ENCODE measurements at places on chromosomes 7 and 10.

DNA sequence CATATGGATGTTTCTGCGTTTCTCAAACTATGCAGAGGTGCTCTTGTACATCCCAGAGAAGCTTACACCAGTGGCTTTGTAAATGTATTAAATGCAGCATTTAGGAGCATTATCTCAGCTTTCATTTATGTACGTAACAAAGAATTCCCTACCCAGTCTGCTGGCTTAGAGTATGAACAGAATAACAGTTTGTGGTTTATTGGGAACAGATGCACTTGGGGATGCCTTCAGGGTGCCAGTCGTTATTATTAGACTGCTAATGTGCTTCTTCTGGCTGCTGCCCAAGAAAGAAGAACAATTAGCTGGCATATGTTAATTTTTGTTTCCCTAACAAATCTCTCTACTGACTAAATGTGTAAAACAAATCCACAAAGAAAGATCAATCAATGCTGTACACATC, 241.9 kb downstream of the FOXP2 start:
- DNase-seq = no peak

- DNase-seq = peak; percentile 58
Measured at GRCh38 chr7:26078437-26079336, 73.3 kb upstream of the NFE2L3 start.

GRCh38 chr10:8691498-8692017, 637.1 kb downstream of the GATA3 start:
- DNase-seq = no peak

GRCh38 chr10:100724531-100725027, 20.8 kb upstream of the PAX2 start:
- DNase-seq = no peak

DNA sequence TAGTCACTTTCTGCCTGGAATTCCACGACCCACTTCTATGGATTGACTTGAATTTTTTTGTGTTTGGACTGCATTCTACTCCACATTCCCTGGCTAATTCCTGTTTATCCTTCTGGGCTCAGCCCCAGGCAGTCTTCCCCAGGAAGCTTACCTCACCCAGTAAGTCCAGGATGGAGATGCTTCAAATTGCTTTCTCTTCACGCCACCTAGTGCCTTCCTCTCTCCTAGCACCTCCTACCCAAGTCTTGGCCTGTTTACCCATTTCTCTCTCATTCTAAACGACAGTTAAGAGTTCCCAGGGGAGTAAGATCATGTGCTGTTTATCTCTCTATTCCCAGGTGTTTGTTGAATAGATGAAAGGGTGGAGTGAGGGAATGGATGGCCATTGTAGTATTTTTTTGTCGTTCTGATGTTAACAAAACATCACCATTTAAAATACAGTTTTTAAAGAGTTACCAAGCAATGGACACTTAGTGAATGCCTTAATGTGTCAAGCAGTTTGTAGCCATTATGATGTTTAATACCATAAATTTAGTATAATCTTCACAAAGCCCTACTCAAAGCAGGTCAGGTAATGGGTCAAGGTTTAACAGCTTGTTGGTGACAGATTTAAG, 45.5 kb upstream of the TARP start:
- peak; percentile 67 for DNase-seq

- DNase-seq = no peak
Measured at GRCh38 chr7:15669443-15670090, 16.9 kb downstream of the MEOX2 start.

- no peak for DNase-seq
Measured at GRCh38 chr7:130274983-130275591, 8.4 kb downstream of the CPA2 start.

DNA sequence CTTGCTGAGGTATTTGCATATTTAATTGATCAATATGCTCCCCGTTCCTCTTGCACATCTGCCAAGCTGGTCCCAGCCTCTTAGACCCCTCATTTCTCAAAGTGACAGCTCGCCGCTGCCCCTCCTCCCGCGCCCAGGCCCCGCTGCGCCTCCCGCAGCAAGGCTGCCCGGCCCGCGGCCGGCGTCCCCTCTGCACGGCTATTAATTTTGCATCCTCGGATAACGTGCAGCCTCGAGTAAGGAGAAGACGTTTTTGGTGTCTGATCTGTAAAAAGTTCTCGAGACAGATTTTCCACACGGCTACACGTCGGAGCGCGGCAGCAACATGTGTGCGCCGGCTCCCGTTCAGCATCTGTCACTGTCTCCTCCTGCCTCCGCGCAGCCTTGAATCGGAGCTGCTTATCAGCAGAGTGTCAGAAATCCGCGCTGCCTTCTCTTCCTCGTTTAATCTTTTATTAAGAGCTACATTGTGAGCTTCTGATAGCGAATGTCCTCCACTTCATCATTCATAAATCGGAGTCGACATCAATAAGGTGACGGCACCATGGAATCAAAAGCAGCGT, 65.3 kb downstream of the EBF3 start:
- no peak for DNase-seq

GRCh38 chr7:20795881-20796280, 9.2 kb upstream of the SP8 start:
- DNase-seq = no peak

GRCh38 chr7:101537935-101538595, 91.0 kb downstream of the MYL10 start:
- no peak for DNase-seq

- DNase-seq = no peak
Measured at GRCh38 chr7:42924223-42924838, 7.6 kb downstream of the PSMA2 start.

DNA sequence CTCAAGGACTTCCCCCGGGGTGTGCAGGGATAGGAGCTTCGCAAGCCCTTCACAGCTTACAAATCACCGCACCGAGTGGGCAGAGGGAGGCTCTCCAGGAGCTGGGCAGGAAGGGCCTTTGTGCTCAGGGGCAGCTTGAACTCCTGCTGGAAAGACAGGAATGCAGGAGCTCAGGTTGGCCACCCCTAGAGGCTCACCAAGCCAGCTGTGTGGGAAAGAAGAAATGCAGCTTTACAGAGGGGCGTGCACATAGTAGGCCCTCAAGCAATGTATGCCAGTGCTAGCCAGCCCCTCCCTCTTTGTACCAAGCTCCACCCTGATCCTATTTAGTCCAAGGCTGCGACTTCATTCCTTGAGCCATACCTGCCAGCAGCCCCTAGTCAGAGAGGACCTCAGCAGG, 26.1 kb downstream of the STRA8 start:
- DNase-seq = no peak

DNA sequence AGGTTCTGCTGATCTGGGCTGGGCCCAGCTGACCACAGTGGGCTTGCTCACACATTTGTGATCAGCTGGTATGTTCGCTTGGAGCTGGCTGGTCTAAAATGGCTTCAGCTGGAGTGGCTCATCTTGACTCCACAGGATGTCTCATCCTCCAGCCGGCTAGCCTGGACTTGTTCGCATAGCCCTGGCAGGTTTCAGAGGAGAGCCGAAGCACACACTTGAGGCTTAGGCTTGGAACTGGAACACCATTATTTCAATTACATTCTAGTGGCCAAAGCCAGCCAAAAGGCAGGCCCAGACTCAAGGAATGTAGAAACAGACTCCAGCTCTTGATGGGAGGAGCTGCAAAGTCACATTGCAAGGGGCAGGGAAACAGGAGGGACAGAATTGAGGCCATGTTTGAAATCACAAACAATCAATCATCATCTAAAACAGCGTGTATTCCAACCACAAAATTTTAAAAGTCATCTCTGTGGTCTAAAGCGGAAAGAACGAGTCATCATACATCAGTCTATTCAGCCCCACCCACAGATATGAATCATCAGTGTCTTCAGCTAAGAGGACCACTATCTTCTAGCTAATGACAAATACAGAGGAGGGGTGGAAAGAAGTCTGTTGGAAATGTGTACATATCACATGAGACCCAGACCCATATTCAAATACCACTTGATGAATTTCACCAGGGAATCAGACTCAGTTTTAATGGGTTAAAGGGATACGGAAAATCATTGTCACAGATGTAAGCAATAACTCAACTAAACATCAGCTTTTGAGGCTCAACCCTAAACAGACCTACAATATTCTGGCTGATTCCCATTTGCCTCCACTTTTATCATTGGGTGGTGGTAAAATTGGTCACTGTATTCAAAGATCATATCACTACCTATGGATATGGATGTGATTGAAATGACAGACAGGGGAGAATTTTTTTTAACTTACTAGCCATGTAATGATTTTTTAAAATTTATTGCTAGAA, 139.0 kb upstream of the MKLN1 start:
- peak; percentile 98 for DNase-seq

DNA sequence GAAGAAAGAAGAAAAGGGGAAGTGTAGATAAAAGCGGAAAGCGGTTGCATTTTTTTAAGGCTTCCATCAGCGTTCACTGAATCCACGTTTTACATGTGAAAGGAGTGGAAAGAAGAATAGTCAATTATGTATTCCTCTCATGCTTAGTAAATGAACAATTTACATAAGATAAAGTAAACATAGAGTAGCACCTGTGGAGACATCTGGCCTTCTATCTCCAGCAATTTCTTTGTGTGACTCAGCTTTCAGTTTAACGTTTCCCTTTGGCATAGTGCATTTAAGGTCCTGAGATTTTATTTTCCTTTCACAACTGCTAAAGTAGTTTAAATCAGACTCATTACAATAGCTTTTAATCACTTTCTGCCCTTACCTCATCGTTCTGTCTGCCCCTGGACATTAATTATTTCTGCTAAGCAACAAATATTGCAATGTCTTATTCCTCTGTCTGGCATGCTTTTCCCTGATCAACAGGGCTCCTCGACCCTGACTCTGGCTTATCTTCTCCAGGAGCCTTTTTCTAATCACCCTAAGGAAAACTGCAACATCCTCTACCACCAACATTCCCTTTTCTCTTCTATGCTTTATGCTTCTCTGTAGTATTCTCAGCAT, 383.5 kb upstream of the VWC2 start:
- no peak for DNase-seq

DNA sequence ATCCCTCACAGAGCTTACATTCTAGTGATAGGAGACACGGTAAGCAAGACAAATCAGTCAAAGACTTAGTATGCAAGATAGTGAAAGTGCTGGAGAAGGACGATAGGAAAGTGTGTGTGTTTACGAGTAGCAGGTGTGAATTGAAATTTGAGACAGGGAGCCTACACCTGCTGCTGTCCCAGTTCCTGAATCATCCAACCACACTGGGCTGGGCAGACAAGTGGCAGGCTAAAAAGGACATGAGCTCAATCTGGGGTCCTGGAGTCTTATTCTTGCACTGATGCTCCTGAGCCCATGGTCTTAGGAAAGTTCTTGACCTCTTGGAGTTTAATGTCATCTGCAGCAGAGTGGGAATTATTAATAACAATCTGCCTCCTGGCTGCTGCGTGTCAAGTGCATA, 16.2 kb downstream of the RBP3 start:
- DNase-seq = no peak

- DNase-seq = no peak
Measured at GRCh38 chr10:101244321-101245050, 15.2 kb upstream of the LBX1 start.

GRCh38 chr7:22572292-22572691, 72.3 kb upstream of the STEAP1B start:
- no peak for DNase-seq

DNA sequence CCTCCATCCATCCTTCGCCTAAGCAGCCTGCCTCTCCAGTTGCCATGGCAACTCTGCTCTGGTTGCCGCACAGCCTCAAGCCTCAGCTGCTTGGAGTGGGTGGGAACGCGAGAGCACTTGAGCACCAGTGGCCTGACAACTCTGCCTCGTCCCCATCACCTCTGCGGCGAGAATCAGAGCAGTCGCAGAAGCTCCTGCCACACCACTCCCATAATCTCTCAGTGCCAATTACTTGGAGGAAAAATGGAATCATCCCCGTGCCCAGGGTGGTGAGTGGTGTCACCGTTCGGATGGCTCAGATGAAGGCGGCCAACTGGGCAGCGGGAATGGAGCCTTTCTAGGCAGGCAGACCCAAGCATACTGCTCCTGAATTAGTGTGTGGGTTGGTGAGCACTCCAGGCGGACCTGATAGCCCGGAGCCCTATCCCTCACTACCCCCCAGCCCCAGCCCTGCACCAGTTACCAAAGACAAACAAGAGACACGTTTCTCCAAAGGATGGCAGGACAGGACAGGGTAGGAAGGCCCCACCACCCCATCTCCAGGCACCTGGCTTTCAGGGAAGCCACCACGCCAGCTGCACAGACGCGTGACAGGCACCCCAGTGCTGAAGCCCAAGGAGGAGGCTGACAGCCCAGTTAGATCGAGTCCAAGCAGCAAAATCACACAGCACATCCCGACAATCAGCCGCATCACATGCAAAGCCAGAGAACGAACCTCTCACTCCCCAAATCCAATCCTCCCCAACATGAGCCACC, 335.4 kb downstream of the PTPRN2 start:
- no peak for DNase-seq

GRCh38 chr7:108211382-108212201, 81.4 kb upstream of the LAMB4 start:
- peak; percentile 36 for DNase-seq

DNA sequence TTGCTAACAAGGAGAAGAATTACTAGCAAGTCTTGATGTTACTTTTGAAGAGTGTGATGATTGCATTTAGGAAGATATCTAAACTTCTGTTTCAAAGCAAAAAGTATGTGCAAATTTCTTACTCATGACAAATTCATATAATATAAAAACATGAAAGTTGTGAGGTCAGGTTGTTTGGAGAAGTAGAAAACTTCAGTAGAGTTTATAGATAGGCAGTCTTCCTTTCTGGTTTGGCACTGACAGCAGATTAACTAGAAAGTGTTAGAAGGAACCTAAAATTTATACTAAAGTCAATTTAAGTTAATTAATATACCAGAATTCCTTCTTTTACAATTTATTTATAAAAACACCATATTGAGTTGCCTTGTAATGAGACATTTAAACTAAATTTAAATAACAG, 16.9 kb downstream of the PTEN start:
- DNase-seq = no peak

DNA sequence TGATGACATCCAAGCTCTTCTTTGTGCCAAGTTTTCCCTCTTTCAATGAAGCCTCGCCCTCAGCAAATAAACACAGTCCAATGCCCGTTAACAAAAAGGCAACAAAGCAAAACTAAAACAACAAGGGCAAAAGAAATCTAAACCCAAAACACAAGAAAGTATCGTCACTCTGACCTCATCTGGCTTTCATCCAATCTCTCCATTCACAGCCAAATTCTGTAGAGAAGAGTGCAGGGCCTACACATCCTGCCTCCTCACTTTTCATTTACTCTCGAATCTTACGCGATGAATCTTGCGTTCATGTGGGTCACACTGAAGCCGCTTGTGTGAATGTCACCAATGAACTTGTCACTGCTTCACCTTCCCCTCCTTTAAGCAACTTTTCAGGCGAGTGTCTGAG, 15.9 kb upstream of the AKR1E2 start:
- no peak for DNase-seq

DNA sequence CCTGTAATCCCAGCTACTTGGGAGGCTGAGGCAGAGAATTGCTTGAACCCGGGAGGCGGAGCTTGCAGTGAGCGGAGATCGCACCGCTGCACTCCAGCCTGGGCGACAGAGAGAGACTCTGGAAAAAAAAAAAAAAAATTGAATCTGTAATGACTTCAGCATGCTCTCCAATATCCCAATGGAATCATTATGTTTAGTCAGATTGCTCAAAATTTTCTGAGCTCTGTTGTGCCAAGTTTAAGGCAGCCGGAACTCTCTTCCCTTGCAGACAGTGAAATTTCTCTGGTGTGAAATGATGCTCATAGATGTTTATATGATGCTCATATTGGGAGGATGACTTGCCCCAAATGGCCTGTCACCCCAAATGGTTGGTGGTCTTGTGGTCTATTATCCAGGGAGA, 180.9 kb downstream of the CTTNBP2 start:
- no peak for DNase-seq

- DNase-seq = no peak
Measured at GRCh38 chr10:88523739-88524400, 59.2 kb downstream of the RNLS start.

- no peak for DNase-seq
Measured at GRCh38 chr7:91846436-91846835, 34.1 kb downstream of the MTERF1 start.

- DNase-seq = no peak
Measured at GRCh38 chr10:29585488-29585976, 49.2 kb downstream of the SVIL start.
